ENCODE measurements at places on chromosomes 5 and 9.
A peak's percentile ranks its signal among the peaks of the same experiment; 100 is the strongest.

- no peak for DNase-seq
Measured at GRCh38 chr5:181047288-181047687, 7.2 kb downstream of the BTNL9 start.

GRCh38 chr5:119291877-119292276 is 63.9 kb upstream of the TNFAIP8 start:
- no peak for DNase-seq

- no peak for DNase-seq
Measured at GRCh38 chr9:79912318-79913070, 340.7 kb downstream of the TLE4 start.

DNA sequence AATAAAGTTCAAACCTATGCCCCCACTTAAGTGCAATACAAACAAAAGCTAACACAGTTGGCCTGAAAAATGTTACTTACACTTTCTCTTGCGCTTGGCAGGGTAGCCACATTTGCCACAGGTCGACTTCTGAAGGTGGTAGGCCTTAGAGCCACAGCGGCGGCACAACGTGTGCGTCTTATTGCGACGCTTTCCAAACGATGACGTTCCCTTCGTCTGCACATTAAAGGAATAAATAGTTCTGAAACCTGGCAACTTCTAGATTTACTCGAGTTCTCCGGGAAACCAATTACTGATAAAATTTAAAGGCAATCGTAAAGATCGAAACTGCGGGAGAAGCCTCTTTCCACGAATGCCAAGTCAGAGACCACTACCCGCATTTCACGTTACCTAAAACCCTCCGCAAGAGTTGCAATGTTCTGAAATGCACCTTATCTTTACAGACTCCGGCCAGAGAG is 602 bp downstream of the RPL37 start:
- no peak for DNase-seq

DNA sequence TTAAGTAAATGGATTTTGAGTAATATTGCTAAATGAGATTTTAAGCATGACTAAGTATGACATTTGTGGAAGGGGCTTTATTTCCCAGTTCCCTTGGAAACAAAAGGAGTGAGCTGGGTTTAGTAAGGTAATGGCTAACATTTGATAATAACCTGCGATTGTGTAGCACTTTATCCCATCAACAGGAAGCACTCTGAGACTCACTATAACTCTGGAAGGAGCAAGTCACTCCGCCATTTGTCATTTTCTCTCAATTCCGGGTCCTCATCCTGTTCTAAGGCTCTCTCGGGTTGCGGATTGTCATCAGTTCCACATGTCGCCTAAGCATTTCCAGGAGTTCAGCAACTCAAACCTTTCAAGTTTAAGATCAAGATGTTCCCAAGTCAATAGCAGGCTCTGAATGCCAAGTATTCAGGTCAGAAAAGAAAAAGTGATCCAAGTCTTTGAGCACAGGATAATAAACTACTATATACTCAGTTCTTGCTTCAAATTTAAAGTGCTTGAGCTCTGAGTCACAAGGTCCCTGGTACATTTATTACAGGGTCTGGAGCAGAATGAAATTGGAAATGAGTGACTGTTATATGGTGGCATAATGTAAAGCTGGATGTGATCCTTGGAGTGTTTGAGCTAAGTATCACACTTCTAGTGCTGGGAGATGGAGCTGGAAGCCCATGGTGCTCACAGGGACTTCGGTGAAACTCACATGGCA is 39.3 kb downstream of the CAPSL start:
- no peak for DNase-seq

DNA sequence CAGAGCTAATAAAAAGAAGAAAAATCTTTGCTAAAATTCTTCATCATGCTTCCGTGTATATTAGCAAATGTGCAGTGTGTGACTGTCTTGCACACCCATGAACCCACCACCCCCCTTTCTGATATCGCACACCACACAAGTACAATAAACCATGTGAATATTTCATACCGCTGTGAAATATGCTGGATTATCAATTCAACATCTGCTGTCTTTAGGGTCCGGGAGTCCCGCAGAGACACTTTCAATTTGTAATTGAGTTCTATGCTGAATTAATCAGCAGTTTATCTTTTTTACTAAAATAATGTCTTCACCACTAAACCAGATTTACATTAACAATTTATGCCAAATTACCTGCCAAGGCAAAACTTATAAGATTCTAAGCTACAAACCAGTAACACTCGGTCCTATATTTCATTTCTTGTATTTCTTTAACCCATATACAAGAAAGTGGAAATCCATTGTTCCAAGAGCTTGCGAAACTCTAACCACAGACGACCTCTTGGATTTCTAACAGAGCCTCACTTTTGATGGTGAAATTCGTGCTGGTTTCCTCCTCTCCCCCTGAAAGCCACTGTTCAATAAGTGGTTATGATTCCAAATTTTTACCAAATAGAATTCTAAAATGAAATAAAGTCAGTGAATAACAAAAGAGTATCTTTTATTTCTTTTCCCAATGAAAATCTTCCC is 44.2 kb downstream of the PSMB7 start:
- DNase-seq: peak; percentile 23

GRCh38 chr5:130549884-130550561 is 615.0 kb downstream of the HINT1 start:
- DNase-seq: peak; percentile 68

GRCh38 chr5:172365948-172366608 is 82.5 kb upstream of the UBTD2 start:
- no peak for DNase-seq

DNA sequence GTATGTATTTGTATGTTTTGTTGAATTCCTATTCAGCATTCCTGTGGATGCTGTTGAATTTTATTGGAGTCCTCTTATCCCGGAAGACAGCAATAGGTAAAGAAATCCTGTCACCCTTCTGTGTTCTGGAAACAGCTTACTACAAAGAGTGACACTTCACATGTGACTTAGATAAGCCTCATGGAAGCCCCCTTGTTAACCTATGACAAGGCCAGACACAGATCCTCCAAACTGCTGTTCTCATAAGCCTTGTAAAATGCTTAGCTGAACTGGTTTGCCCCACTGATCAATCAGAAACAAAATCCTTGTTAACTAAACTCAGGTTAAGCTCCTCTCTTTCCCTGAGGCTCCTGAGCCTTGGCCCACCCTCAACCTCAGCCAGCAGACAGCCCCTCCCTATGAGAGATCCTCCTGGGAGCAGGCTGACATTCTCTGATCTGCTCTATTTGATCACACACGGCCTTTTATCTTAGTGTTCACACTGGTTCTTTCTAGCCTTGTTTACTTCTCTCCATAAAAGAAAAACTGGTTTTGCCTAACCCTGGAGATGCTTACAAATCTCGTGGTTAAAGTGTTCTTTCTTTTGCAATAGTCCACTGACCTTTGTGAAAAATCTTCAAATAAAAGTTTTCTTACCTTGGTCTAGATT is 29.4 kb upstream of the ATP6V1G1 start:
- no peak for DNase-seq

DNA sequence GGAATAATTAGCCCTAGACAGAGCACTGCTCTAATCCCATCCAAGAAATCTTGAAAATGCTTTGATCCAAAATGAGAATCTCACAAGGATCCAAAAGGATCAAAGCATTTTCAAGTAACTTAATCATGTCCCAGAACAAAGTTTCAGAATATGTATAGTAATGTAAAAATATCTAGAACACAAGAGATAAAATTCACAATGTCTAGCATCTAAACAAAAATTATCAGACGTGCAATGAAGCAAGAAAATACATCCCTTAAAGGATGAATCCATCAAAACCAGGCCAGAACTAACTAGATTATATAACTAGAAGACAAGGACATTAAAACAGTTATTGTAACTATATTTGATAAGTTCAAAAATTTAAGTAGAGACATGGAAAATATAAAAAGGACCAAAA is 69.3 kb downstream of the INIP start:
- DNase-seq: no peak

DNA sequence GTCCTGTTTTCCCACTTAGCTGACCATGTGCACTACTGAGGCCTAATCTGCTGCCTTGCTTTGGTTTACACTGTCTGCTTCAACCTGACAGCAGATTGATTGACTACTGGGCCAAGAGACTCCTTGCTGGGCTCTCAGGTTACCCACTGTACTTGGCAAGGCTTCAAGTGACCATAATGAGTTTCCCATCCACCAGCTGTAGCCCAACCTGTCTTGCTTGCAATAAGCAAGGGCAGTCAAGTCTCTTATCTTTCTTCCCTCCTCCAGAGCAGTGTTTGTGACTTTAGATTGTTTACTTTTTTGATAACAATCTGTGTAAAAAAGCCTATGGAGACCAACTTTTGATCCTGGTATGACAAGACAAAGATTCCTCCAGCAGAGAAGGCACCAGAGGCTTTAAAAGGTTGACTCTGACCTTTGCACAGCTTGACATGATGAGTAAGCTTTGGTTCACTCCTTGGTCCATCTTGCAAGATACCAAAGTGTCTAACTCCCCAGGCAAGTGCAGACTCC is 912.3 kb upstream of the SEMA6A start:
- no peak for DNase-seq

- DNase-seq: no peak
Measured at GRCh38 chr5:82335806-82336205, 57.7 kb upstream of the RPS23 start.

GRCh38 chr9:116685166-116685565 is 1.9 kb upstream of the TRIM32 start:
- DNase-seq: no peak

GRCh38 chr5:88390481-88390880 is 121.8 kb upstream of the TMEM161B start:
- no peak for DNase-seq

DNA sequence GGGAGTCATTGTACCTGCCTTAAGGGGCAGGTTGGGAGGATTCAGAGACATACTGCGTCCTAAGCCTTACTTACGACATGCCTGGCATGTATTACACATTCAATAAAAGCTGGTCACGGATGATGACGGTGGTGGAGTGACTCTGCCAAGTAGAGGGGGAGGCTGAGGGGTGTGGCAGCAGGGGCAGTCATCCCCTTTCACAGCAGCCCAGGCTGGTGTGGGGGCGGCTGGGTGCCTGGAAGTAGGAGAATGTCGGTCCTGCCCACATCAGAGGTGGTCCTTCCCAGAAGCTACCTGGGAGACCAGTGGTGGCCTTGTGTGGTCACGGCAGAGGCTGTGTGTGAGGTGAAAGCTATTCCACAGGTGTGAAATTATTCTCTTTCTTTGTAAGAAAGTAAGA is 8.9 kb downstream of the ZBTB34 start:
- DNase-seq: no peak

- DNase-seq: no peak
Measured at GRCh38 chr5:38745836-38746732, 99.7 kb upstream of the OSMR start.

DNA sequence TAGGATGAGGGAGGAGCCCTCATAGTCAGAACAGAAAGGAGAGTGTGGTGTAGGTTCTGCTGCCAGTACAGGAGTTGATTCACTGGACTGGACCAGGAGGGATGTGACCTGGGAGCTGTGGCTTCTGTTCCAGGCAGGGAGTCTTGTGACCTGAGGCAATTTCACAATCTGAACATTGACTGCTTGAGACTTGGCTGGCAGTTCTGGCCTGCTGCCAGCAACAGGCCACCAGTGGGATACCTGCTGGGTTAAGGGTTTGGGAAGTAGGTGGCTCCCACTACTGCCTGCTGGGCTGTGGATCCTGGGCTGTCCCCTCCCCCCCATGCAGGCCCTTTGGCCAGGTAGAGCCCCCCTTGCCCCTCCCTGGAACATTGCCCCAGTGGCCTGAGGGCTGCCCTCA is 268.6 kb upstream of the ARRDC3 start:
- no peak for DNase-seq

DNA sequence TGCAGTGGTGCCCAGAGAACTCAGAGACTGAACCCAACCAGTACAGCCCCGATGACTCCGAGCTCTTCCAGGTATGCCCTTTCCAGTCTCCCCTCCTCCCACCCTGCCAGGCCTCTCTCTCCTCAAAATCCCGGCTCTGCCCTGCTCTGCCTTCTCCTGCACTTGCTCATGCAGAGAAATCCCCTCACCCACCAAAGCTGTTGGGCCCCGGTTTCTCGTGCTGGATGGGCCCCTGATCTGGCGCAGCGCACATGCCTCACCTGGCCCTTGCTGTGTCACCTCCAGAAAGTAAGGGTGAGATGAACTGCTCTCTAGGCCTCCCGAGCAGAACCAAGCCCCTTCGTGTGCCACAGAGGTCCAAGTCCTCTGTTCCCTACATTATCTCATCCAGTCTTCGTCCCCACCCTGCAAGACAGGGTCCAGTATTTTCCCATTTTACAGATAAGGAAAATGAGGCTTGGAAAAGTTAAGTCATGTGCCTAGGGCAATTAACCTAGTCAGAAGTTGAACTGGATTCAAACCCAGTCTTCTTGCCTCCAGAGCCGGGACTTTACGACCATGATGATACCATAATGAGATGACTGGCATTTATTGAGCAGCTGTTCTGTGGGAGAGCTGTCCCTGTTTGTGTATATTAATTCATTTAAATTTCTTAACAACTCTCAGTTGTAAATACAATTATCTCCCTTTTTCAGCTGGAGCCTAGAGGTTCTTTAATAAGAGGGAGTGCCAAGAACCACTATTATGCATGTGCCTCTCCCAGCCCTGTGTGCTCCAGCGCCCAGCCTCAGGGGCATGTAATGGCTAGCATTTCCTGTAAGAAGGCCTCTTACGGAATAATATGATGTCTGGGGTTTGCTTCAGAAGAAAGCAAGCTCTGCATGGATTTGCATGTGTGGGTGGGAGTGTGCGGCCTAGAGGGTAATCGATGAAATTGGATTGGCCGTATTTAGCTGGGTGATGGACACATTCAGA is 90.7 kb downstream of the PPARGC1B start:
- DNase-seq: no peak

GRCh38 chr9:128020692-128021091 is 39.9 kb upstream of the EEIG1 start:
- DNase-seq: no peak

GRCh38 chr5:6338135-6338534 is 40.2 kb downstream of the MED10 start:
- no peak for DNase-seq

- no peak for DNase-seq
Measured at GRCh38 chr9:98097836-98098235, 21.2 kb downstream of the TRIM14 start.

GRCh38 chr5:96657068-96657467 is 5.1 kb upstream of the CAST start:
- peak; percentile 88 for DNase-seq

GRCh38 chr9:131253891-131254491 is 22.3 kb downstream of the FAM78A start:
- DNase-seq: no peak

- no peak for DNase-seq
Measured at GRCh38 chr9:125536776-125537175, 170.2 kb downstream of the MAPKAP1 start.

DNA sequence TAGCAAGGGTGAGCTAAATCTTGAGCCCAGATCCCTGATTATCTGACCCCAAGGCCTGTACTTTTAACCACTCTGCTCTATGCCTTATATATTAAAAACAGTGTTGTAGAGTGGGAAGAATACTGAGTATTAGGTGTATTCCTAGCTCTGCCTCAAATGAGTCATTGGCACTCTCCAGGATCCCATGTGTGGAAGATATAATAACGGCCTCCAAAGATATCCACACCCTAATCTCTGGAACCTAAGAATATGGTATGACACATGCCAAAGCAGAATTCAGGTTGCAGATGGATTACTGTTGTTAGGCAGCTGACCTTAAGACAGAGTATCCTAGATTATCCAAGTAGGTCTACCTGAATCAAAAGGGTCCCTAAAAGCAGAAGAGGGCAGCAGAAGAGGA is 110.8 kb downstream of the ADRB2 start:
- no peak for DNase-seq

Measured in HS-5 (cell line).